ENCODE measurements at places on chromosomes 11 and 22.

DNA sequence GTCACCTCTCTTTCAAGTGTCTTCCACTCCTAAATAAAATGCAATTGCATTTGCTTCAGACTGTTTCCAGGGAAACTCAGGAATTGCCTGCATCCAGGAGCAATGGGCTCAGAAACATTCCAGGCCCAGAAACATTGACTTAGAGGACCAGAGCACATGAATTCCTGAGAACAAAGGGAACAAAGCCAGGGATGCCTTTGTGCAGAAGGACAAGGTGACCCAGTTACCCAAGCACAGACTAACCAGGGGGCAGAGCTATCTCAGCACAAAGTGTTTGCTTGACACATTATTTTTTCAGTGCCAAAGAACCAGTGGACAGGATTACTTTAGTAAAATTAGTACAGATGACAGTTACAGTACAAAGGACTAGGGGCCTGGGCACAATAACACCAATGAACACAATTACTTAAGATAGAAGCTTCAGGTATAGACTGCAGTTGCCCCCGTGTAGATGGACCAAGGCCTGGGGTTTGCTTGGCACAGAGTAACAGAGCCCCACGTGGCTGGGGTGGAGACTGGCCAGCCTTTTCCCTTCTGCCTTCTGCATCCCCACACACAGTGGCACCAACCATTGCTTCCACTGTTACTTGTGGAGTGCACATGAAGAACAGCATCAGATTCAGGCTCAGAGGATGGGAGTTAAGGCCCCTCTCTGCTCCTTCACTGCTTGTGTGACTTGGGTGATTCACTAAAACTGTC is 500.8 kb downstream of the INSC start:
- peak; percentile 94 for DNase-seq

- no peak for DNase-seq
Observed at GRCh38 chr22:36009085-36009484, 19.5 kb downstream of the RBFOX2 start.

- no peak for DNase-seq
Observed at GRCh38 chr11:123806249-123806648, at the start of gene OR6M1. Gene OR6M1, minus strand, starts transcription at chr11:123806349. Its CDS starts 0 bp downstream, at chr11:123806349.

GRCh38 chr11:86672007-86672621 is at the start of gene ME3:
Gene ME3, minus strand, starts transcription at chr11:86672616.
- peak; percentile 56 for DNase-seq

DNA sequence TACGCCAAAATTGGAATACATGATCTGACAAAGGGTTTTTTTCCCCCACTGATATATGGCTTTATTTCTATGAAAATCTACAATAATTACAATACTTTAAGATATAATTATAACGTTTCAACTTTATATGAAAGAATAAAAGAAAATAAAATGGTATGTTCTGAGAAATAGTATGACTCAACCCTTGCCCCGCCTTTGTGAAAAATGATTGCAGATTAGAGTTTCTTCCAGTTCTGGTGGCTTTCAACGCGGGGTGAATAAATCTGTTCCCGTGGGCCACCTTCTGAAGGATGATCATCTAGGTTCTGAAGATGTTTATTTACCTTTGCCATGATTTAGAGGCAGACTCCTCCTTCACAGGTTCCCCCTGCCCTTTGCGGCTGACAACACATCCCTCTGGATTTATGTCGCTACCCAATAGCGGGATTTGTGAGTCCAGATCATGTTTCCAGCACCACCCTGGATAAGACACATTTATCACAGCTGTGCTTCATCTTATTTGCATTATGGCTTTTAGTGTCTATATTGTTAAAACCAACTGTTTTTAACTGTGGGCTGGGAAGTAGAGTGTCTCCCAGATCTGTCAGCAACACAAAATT is 607.0 kb upstream of the KIRREL3 start:
- DNase-seq, result no peak

GRCh38 chr11:61120706-61121191 is 18.5 kb downstream of the CD5 start:
- no peak for DNase-seq

GRCh38 chr11:72758690-72759389 is 6.6 kb upstream of the ARAP1 start:
- DNase-seq, result no peak

GRCh38 chr11:64929625-64930024 is 5.1 kb downstream of the PPP2R5B start:
- DNase-seq, result no peak

Measured in T47D (cell line).